ENCODE measurements at places on chromosomes 12 and 14. TPM values are rescaled to one million over a fixed set of nuclear protein-coding genes. Genes with fewer than 3 reads are reported as not detected.

Gene PLEKHD1
- total RNA-seq = 0.08 TPM

Gene C12orf60
- 1.6 TPM for total RNA-seq

Gene NOVA1
- total RNA-seq = 0.39 TPM

Gene GSC
- not detected for total RNA-seq

DNA sequence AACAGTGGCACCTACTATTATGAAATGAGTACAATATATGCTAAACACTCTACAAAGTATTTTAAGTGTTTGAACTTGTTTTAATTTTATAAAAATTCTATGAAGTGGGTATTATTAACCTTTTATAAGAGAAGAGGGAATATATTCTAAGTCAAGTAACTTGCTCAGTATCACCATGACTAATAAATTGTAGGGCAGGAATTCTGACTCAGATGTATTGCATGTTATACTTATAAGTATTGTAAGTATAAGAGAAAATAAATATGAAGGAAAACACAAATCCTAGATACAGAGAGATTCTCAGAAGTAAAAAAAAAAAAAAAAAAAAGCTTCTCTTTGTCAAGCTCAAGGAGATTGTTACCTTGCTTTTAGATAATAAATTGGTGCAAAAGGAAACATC, 893.2 kb downstream of the SLC16A7 start:
- no peak overlapping the region for H3K4me3 ChIP-seq
- no peak for DNase-seq
- H3K4me1 ChIP-seq = no peaks in the 10 kb centered on the region

DNA sequence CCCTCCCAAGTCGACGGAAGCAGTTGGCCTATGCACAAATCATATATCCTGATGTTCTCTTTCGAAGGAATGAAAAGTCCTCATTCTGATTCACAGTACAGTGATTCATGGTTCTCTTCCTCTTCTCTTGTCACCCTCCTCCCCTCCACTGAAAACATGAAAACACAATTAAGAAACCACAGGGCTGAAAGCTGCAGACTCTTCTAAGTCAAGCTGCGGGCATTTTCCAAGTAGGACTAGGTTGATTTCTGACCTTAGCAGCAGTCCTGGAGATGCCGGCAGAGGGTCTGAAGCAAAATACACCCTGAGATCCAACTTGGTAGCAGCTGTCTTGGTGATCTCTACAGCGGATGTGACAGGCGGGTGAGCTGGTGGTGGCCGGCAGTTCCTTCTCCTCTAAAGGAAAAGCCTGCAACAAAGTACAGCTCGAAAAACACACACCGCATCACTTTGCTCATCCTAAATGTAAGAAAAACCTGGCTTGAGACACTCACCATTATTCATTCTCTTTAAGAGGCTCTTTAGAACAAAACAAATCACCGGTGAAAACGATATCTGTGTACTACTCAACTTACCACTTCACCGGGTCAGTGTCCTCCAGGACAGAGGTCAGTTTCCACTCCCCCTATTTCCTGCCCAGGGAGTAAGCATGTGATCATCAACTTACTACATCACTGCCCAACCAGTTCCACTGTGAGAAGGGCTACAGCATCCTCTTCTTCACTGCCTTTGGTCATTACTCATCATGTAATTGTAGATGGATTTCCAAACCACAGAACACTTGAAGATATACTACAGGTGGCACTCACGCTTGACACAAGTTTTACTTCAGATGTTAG, 6.0 kb downstream of the TMCC3 start:
- peaks cover 2% of the 10 kb centered on the region for H3K36me3 ChIP-seq
- DNase-seq = peak; percentile 38
- peaks cover 25% of the 10 kb centered on the region for H3K4me1 ChIP-seq
- peak overlapping the region; percentile 74 for H3K27ac ChIP-seq

DNA sequence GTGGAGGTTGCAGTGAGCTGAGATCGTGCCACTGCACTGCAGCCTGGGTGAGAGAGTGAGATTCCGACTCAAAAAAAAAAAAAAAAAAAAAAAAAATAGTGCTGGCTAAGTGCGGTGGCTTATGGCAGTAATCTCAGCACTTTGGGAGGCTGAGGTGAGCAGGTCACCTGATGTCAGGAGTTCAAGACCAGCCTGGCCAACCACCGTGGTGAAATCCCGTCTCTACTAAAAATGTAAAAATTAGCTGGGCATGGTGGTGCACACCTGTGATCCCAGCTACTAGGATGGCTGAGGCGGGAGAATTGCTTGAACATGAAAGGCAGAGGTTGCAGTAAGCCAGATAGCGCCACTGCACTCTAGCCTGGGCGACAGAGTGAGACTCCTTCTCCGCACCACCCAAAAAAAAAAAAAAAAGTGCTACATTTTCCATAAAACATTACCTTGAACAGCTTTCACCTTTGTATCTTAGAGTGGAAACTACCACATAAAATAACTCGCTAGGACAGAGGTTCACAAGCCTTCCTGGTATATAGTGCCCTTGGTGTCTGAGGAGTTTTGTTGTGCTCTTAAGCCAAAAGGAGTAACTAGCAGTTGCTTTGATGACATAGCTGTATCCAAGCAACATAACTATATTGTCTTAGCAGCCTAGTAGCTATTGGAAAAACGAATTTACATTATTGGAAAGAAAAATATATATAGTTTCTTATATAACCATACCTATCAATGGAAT, 11.1 kb downstream of the PTGES3 start:
- H3K36me3 ChIP-seq = peaks cover 24% of the 10 kb centered on the region
- no peak overlapping the region for H3K27ac ChIP-seq
- no peaks in the 10 kb centered on the region for H3K27me3 ChIP-seq
- peaks cover 33% of the 10 kb centered on the region for H3K4me1 ChIP-seq
- no peak overlapping the region for H3K4me3 ChIP-seq

- peaks cover 3% of the 10 kb centered on the region for H3K36me3 ChIP-seq
- no peak overlapping the region for H3K27ac ChIP-seq
- peaks cover 7% of the 10 kb centered on the region for H3K4me1 ChIP-seq
- no peak for DNase-seq
- H3K27me3 ChIP-seq = peaks cover 3% of the 10 kb centered on the region
- no peak overlapping the region for H3K4me3 ChIP-seq
Observed at GRCh38 chr12:55652352-55652751, 15.7 kb downstream of the OR10P1 start.

DNA sequence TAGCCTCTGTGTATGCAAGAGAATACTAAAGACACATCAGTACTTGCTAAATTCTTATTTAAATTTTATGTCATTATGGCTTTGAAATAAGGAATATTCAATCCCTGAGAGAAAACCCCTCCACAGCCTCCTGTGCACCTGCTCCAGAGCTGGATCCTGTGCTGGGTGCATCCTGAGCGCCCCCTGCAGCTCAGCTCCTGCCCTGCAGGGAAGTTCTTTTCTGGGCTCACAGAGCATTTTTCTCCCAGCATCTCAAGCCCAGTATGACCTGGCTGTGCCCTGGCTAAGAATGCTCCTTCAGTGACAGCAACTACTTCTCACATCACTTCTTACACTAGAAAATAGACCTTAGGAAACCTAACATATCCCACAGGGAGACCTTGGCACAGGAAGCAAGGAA, 1211.7 kb downstream of the TMEM121 start:
- no peaks in the 10 kb centered on the region for H3K36me3 ChIP-seq
- H3K27me3 ChIP-seq = peaks cover 9% of the 10 kb centered on the region
- DNase-seq = no peak
- no peak overlapping the region for H3K27ac ChIP-seq
- H3K4me3 ChIP-seq = no peak overlapping the region

DNA sequence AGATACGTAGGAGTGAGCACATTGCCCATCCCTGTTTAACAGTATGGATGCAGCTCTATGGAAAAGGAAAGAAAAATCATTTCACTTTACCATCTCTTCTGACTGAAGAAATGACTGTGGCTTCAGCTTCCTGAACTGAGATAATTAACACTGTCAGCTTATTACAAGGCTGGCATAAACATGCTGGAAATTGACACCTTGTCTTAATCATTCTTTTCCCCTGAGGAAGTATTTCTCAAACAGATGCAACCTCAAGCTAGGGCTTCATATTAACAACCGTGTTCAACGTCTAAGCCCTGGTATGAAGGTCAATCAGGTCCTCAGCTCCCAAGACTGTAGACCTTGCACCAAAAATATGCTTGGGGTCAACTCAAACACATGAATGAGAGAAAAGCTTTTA, 25.0 kb downstream of the RERG start:
- H3K27ac ChIP-seq = no peak overlapping the region
- no peak overlapping the region for H3K4me3 ChIP-seq
- no peaks in the 10 kb centered on the region for H3K36me3 ChIP-seq
- DNase-seq = no peak
- H3K27me3 ChIP-seq = peaks cover 17% of the 10 kb centered on the region

GRCh38 chr14:37625597-37626595, 30.5 kb downstream of the TTC6 start:
- no peaks in the 10 kb centered on the region for H3K36me3 ChIP-seq
- no peak for DNase-seq
- H3K4me1 ChIP-seq = no peaks in the 10 kb centered on the region
- H3K4me3 ChIP-seq = no peak overlapping the region
- no peak overlapping the region for H3K27ac ChIP-seq
- peaks cover 13% of the 10 kb centered on the region for H3K27me3 ChIP-seq

GRCh38 chr12:72133497-72134055, 138.6 kb upstream of the TRHDE start:
- no peak overlapping the region for H3K4me3 ChIP-seq
- H3K27me3 ChIP-seq = no peaks in the 10 kb centered on the region
- no peak overlapping the region for H3K27ac ChIP-seq
- DNase-seq = no peak

DNA sequence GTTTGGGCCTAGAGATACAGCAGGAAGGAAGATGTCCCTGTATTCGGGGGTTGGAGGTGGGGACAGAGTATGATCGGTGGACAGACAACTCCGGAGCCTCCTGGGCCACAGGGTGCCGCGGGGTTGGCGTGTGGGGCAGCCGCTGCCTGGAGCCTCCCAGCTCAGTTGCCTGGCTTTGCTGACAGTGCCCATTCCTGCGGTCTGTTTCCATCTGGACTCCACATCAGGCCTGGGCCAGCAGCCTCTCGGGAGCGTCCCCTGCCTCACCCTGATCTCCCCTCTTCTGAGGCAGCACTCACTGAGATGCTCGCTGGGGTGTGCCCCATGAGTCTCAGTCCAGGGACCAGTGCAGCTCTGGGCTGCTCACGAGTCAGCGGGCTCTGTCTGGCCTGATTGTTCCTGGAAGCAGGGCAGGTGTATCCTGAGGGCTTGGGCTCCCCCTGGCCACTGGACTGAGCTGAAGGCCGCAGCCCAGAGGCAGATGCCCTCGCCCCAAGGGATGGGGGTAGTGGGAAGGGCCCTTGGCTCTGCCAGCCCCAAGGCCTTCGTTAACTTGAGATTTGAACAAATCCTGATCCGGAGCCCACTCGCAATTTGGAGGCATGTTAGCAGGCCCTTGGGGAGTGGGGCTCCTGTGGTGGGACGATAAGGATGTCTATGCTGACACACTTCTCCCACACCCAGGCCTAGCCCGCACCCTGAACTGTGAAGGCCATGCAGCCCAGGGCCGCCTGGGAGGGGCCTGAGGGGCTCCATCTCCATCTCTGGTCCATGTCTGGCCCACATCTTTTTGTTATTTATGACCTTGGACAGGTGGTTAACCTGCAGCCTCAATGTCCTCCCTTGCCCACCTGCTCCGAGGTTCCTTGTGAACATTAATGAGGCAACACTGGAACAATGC, 7.5 kb downstream of the HIP1R start:
- H3K4me1 ChIP-seq = peaks cover 9% of the 10 kb centered on the region
- no peak overlapping the region for H3K4me3 ChIP-seq
- H3K27me3 ChIP-seq = no peaks in the 10 kb centered on the region
- no peaks in the 10 kb centered on the region for H3K36me3 ChIP-seq

- H3K27me3 ChIP-seq = no peaks in the 10 kb centered on the region
- no peaks in the 10 kb centered on the region for H3K4me1 ChIP-seq
- no peak for DNase-seq
- no peaks in the 10 kb centered on the region for H3K36me3 ChIP-seq
Observed at GRCh38 chr12:34595749-34596733, 573.7 kb downstream of the ALG10 start.

DNA sequence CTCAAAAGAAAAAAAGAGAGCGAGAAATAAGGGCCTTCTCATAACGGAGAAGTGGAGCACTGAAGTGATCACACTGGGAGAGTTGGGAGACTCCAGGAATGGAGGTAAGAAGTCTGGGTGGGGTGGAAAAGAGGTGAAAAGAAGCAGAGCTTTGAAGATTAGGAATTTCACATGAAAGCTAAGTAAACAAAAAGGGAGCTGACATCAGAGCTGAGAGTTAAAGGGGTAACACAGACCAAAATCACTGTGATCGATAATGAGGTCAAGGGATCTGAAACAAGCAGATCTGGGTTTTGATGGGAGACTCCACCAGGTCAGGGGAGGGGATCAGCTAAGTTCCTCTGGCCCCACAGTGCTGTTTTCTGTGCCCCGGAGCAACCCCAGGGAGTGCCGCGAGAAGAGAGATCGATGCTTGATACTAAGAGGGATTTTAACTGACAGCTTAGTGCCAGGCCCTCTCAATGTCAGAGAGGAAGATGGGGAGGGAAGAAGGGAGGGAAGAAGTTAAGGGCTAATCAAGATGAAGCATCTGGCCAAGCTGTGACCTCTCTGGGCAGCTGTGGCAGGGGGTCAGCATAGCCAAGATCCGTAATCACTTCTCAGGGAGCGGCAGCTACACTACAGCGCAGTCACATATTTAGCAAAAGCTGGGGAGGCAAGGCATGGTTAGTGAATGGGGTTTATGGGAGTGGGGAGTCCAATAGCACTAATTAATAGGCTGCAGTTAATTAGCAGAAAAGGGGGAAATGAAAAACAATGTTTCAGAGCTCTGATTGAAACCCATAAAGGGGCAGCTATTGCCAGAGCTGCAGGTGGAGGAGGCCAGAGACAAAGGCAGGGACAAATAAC, 8.0 kb downstream of the AQP6 start:
- no peak for DNase-seq
- H3K27ac ChIP-seq = no peak overlapping the region
- no peaks in the 10 kb centered on the region for H3K4me1 ChIP-seq
- H3K4me3 ChIP-seq = no peak overlapping the region
- H3K27me3 ChIP-seq = no peaks in the 10 kb centered on the region
- H3K36me3 ChIP-seq = peaks cover 2% of the 10 kb centered on the region

GRCh38 chr14:63214417-63215196, 10.4 kb downstream of the RHOJ start:
- H3K4me1 ChIP-seq = no peaks in the 10 kb centered on the region
- peaks cover 14% of the 10 kb centered on the region for H3K27me3 ChIP-seq
- H3K27ac ChIP-seq = no peak overlapping the region

GRCh38 chr12:16048511-16048910, 137.4 kb downstream of the DERA start:
- no peak overlapping the region for H3K4me3 ChIP-seq
- DNase-seq = no peak
- no peaks in the 10 kb centered on the region for H3K4me1 ChIP-seq
- no peak overlapping the region for H3K27ac ChIP-seq

- no peaks in the 10 kb centered on the region for H3K4me1 ChIP-seq
- H3K36me3 ChIP-seq = no peaks in the 10 kb centered on the region
- H3K4me3 ChIP-seq = no peak overlapping the region
Observed at GRCh38 chr12:128290938-128291337, 24.0 kb downstream of the TMEM132C start.

- H3K36me3 ChIP-seq = peaks cover 22% of the 10 kb centered on the region
- DNase-seq = no peak
- no peak overlapping the region for H3K4me3 ChIP-seq
- no peak overlapping the region for H3K27ac ChIP-seq
Observed at GRCh38 chr12:6551063-6551461, 4.8 kb downstream of the IFFO1 start.
